ENCODE measurements at places on chromosomes 4 and X. TPM values are rescaled to one million over a fixed set of nuclear protein-coding genes. Genes with fewer than 3 reads are reported as not detected.

The SPP1 gene
- total RNA-seq: 47.6 TPM

The ADH1B gene
- 583 TPM for total RNA-seq

The FRMPD4 gene
- total RNA-seq: 5.8 TPM

The PPP4R3C gene
- not detected for total RNA-seq

The BEND2 gene
- total RNA-seq: not detected

The RBMXL3 gene
- total RNA-seq: not detected

The IL1RAPL2 gene
- 1.1 TPM for total RNA-seq

The RAB41 gene
- not detected for total RNA-seq

The CENPE gene
- total RNA-seq: 1.1 TPM

The MAGEE1 gene
- total RNA-seq: 2.1 TPM

The PCYT1B gene
- 0.71 TPM for total RNA-seq

The OCRL gene
- 18.5 TPM for total RNA-seq

The PKD2 gene
- 110 TPM for total RNA-seq

GRCh38 chr4:35201403-35201802 lies 1042.9 kb downstream of the ARAP2 start:
- no peak for DNase-seq

- no peak for DNase-seq
These were observed 172.8 kb downstream of the TEX13C start for GRCh38 chrX:125492439-125492838.

- no peak for DNase-seq
These were observed 1.6 kb downstream of the BANK1 start for GRCh38 chr4:101792056-101792590.

DNA sequence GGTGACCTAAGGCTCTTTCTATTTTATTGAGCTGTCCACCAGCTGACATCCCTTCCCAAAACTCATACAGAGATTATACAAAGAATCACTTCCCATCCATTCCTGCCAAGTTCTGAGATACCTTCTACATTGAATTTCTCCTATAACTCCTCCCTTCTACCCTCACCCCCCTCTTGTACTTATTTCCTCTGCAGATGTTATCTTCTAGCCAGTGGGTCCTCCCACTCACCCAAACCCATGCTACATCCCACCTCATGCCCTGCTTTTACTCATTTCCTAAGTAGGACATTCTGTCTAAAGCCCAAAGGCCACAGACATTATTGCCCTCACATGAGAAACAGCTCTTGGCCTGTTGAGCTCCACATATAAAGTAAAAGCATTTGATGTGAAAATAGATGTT lies 28.6 kb downstream of the BMX start:
- no peak for DNase-seq

DNA sequence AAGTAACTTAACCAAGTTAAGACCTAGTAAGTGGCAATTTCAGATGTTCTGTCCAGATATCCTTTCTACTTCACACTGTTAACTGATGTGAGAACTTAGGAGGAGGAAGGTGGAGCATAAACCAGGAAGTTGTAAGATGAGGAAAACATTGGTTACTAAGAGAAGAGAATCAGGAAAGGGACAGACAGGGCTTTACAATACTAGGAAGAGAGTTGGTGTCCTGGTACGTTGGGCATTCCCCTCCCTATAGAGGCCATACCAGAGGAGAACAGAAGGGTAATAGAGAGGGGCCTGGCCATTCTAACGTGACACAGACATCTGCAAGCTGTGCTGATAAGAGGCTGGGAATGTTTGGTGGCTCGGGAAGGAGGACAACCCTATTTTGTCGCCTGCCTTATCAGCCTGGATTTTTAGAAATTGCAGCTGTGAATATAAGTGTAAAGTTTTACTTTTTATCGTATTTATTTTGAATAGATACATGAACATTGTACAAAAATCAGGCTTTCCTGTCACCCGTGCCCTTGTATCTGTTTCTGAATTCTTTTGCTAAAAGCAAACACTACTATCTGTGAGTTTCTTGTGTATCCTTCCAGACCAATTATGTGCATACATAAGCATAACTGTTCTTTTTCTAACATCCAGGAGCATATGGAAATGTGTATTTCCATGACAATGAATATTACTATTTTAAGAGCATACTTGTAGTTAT lies 53.5 kb upstream of the HPRT1 start:
- no peak for DNase-seq

DNA sequence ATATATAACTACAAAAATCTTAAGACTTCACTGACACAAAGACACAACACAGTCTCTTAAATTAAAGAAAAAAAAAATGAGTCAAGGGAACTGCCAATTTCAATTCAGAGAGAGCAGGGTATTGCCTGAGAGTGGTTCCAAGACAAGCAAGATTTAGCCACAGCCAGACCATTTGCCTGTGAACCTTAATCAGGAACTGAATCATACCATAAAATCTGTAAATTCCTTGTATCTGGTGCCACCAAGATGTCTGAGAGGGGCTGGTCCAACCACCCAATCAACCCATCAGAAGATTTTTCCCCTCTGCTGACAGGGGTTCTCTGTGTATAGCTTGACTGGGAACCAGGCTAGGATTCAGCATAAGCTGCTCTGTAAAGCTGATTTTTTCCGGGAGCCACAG lies 159.2 kb downstream of the CPEB2 start:
- no peak for DNase-seq

DNA sequence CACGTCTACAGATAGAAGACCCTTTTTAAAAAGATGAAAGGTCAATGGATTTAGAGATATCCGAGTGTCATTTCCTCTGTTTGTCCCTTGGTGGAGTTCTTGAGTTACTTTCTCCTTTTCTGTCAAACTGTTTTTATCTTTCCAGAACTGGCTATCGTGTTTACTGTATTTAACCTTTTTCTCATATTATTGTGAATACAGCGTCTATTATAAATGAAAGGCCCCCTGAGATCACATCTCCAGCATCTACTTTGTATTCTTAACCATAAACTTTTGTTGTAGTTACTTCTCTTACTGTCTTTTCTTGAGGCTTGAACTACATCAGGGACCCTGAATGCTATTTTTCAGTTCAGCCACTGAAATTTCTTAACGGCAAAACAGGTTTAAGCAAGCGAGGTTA lies 4.0 kb upstream of the PCDH7 start:
- no peak for DNase-seq

- peak; percentile 79 for DNase-seq
These were observed at the start of gene P2RY8 for GRCh38 chrX:1537031-1537715. P2RY8 (minus strand) TSS chrX:1537185; CDS start chrX:1466558, 70,627 bp downstream.

GRCh38 chr4:118085700-118086099 lies 51.4 kb downstream of the NDST3 start:
- no peak for DNase-seq

- peak; percentile 62 for DNase-seq
These were observed 12.4 kb downstream of the NKX1-1 start for GRCh38 chr4:1393866-1394265.

GRCh38 chr4:112889199-112889598 lies 160.3 kb upstream of the ANK2 start:
- DNase-seq: no peak

- DNase-seq: no peak
These were observed 13.8 kb downstream of the ZNF674 start for GRCh38 chrX:46531442-46531841.

- no peak for DNase-seq
These were observed 31.6 kb upstream of the NSG1 start for GRCh38 chr4:4355302-4355701.

- DNase-seq: no peak
These were observed 1.3 kb downstream of the LPAR4 start for GRCh38 chrX:78748846-78749245.

- no peak for DNase-seq
These were observed 18.5 kb upstream of the EDA start for GRCh38 chrX:69597399-69597798.

GRCh38 chr4:25321703-25322102 lies 9.1 kb downstream of the ZCCHC4 start:
- DNase-seq: no peak
